ENCODE measurements at places on chromosomes 12 and 14. TPM values are rescaled to one million over a fixed set of nuclear protein-coding genes. Genes with fewer than 3 reads are reported as not detected.
A peak's percentile ranks its signal among the peaks of the same experiment; 100 is the strongest.

- no peak for ATAC-seq
Measured at GRCh38 chr12:111216387-111217159, 152.3 kb downstream of the PHETA1 start.

- ATAC-seq, result no peak
Measured at GRCh38 chr14:94424371-94424770, 28.2 kb downstream of the SERPINA11 start.

- ATAC-seq, result no peak
Measured at GRCh38 chr14:93073358-93073707, 42.4 kb downstream of the ITPK1 start.

- ATAC-seq, result peak; percentile 89
Measured at GRCh38 chr12:112096667-112097066, 11.9 kb downstream of the NAA25 start.

DNA sequence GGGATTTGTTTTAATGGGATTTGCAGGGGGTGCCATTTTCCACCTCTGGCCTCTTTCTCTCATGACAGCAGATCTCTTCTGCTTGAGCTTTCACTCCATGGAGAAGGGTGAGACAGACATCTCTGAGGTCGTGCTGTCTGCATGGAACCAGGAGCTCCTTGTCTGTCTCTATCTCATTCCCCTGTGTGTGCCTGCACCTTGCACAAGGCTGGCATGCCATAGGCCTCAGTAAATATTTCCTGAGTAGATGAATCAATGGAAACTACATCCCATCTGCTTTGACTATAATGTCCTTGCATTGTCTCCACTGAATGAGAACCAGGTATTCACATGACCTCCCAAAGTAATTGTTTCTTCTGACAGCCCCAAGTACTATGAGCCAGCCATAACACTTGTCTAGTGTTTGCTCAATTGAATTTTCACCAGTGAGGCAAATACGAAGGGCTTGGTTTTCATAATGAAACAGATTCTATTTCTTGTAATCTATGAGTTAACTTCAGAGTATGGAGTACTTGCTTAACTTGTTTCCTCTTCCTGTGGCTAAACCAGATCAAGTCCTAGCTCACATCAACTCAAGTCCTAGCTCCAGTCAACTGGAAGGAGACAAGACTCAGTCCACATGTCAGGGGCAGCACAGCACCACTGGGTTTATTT, 32.3 kb downstream of the KCNK13 start:
- peak; percentile 89 for ATAC-seq

The KRT72 gene
- not detected for total RNA-seq

DNA sequence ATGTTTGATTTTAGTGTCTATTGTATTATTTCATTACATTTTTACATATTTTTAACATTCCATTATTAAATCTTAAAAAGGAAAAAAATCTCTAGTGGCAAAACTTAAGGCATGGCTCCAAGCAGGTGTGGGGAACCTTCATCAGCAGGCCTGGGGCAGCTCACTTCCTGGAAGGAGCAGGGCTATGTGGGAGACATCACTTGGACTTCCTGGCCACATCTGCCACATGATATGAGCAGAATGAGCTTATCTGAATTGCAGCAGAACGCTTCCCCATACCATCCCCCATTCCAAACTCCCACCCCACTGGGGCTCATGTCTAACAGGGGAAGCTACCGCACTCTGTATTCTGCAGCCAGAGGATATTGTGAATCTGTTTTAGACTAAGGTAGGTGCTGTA, 35.0 kb upstream of the KCNA1 start:
- no peak for ATAC-seq

DNA sequence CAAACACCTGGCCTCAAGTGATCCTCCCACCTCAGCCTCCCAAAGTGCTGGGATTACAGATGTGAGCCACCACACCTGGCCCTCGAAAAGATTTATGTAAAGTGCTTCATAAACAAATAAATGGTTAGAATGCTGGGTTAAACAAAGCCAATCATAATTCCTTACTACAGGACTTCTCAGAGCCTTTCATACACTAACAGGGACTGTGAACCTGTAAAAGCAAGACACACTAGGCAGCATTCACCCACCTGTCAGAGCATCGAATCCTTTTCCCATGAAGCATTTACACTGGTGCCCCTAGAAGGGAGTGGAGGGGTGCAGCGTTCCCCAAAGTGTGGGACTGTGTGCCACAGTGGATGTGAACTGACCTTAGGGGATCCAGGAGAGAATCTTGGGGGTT, 29.5 kb downstream of the TRPV4 start:
- ATAC-seq, result no peak

GRCh38 chr14:27688841-27689444, 1077.6 kb upstream of the FOXG1 start:
- no peak for ATAC-seq

GRCh38 chr12:51441583-51441982, 17.0 kb downstream of the SLC4A8 start:
- ATAC-seq, result no peak

DNA sequence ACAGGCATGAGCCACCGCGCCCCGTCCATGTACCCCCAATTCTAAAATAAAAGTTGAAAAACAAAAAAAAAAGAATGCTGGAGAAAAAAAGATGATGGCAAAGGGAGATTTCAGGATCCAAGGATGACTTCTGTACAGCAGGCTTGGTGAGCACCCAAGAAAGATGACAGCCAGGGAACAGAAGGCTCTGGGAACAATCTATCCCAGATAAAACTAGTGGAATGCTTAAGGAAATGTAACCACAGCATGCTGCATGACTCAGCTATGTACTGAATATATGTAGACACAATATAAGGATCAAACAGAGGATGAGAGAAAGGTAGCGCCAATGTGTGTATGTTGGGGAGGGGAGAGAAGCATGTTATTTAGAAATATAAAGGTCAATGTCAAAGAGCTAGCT, 123.7 kb upstream of the TMTC1 start:
- no peak for ATAC-seq

The CDK4 gene
- total RNA-seq, result 62.3 TPM

All from esophagus mucosa (tissue), 1 donor.